ENCODE measurements at places on chromosomes 7 and 10. TPM values are rescaled to one million over a fixed set of nuclear protein-coding genes. Genes with fewer than 3 reads are reported as not detected.

The GATAD1 gene
- 20.3 TPM for total RNA-seq

The PPP1R17 gene
- total RNA-seq: 657 TPM

The TRIM73 gene
- 11.2 TPM for total RNA-seq

The HIF1AN gene
- total RNA-seq: 49.6 TPM

The C10orf67 gene
- total RNA-seq: not detected

The TRPV5 gene
- 0.15 TPM for total RNA-seq

The PTF1A gene
- not detected for total RNA-seq

The TUBAL3 gene
- total RNA-seq: not detected

The STRIP2 gene
- total RNA-seq: 3.3 TPM

The NPC1L1 gene
- not detected for total RNA-seq

The HPS6 gene
- total RNA-seq: 22.1 TPM

The CPA2 gene
- not detected for total RNA-seq

The CUL2 gene
- 45.5 TPM for total RNA-seq

The BMPER gene
- 16.2 TPM for total RNA-seq

The OR2A5 gene
- total RNA-seq: not detected

The DDX50 gene
- 31.6 TPM for total RNA-seq

The LIPF gene
- total RNA-seq: not detected

The CPED1 gene
- not detected for total RNA-seq

The TMEM270 gene
- not detected for total RNA-seq

The PRKCQ gene
- total RNA-seq: 1.3 TPM

The PHYHIPL gene
- 6.2 TPM for total RNA-seq

The ANK3 gene
- total RNA-seq: 84.9 TPM

The PALD1 gene
- 15.5 TPM for total RNA-seq

The GFRA1 gene
- total RNA-seq: 347 TPM

The SP4 gene
- 13.2 TPM for total RNA-seq

The ATG9B gene
- total RNA-seq: 9.4 TPM

The PTPRN2 gene
- 49.0 TPM for total RNA-seq

The CLCN1 gene
- total RNA-seq: 0.56 TPM

The OSBPL3 gene
- total RNA-seq: 37.5 TPM

The ZNF398 gene
- total RNA-seq: 13.9 TPM

The OPN4 gene
- total RNA-seq: not detected

The PIP gene
- not detected for total RNA-seq

The ABCC2 gene
- total RNA-seq: 0.39 TPM
